Stromal cell of bone marrow (primary cell): ENCODE measurements at places on chromosomes 1 and 21.

- no peak for DNase-seq
These were observed 102.7 kb upstream of the NGF start for GRCh38 chr1:115440733-115441132.

DNA sequence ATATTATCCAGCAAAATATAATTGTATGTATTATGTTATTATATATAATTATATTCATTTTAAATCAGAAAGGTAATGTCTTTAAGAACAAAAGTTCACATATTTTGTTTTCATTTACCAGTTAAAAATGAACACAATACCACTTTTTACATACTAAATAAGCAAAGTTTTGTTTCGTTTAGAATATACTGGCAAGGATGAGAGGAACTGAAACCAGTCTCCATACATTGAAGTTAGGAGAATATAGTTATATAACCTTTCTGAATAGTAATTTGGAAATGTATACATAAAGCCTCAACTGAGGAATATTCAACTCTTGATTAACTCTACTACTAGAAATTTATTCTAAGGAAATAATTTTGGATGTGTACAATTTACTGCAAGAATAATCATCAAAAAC is 110.5 kb downstream of the ZNF644 start:
- DNase-seq: no peak

- DNase-seq: no peak
These were observed 31.1 kb upstream of the MACF1 start for GRCh38 chr1:39173119-39173994.

DNA sequence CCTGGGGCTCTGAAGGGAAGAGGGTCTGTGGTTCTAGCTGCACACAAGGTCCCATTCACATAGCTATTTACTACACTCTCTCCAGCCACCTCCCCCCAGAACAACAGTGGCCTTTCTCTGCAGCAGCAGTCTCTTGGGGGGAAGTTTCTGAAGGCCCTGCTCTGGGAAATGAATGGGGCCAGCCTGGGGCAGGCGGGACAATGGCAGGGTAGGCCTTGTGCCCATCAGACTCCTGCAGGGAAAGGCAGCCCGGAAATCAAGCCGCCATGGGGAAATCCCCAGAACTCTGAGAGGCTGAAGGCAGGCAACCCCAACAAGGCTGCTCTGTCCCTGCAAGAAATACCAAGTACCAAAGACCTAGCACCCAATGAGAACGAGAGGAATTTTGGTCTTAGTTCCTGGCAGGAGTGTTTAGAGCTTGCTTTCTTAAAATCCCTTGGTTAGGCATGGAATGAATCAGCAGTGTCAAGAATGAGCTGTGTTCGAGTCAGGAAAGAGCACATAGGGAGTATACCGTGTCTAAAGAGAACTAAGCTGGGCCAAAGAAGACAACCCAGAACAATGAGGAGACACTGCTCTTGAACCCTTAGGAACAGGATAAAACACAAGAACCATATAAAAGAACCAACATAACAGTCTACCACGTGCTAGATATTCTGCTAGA is 11.3 kb downstream of the ARHGEF11 start:
- DNase-seq: peak; percentile 30

- no peak for DNase-seq
These were observed 31.8 kb upstream of the CSF3R start for GRCh38 chr1:36514501-36514900.

DNA sequence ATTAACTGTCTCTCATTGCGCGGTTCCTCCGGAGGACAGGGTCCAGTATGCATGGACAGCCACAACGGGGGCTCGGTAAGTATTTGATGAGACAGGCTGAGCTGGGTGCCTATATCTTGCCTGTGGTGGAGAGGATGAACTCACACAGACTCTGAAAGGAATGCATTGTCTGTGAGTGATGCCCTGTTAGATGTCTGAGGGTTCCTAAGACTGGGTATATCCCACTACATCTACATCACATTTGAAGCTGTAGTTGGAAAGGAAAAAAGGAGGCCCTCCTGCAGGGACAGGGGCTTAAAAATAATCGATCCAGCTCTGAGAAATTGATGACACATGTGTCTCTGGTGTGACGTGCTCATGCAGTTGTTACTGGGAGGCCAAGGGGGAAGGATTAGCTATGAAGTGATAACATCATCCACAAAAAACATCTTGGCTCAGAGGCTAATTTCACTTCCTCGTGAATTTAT is 1.9 kb downstream of the ADARB1 start:
- no peak for DNase-seq

DNA sequence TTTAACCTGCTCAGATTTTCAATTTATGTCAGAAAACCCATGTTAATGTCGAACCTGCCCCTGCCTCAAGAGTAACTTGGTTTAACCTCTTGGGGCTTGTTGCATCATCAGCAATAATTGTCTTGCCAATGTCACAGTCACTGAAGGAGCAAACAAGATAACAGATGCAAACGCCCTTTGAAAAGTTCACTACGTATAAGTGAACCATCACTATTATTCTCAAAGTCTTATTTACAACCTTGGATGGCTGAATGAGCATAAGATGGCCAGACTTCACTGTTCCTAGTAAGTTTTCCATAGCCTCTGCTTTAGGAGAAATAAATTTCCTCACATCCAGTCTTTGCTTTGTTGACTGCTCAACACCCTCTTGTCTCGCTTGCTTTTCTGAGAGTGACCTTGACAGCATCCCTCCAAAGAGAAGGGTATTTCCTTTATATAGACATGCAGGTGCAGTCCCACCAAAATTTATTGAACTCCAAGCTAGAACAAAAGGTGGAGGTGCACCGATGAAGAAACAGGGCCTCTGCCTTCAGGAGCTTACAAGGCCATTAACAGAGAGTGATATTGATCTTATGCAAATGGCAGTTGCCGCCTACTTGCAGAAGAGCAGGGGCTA is 749 bp upstream of the LRIG2 start:
- no peak for DNase-seq

DNA sequence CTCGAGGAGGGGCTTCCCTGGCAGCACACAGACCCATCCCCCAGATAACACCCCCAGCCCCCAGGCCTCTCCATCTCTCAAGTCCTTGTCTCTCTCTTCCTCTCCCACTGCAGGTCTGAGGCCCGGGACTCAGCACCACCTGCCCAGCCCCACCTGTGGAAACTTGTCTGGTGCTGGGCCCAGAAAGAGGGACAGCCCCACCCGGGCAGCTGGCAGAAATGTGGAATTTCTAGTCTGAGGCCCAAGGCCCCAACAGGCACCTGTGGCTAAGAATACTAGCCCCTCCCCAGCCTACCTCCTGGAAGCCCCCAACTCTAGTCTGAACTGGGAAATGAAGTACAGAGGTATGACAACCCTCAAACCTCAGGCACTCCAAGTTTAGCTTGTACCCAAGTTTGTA is 15.4 kb downstream of the TTC39A start:
- no peak for DNase-seq

- DNase-seq: no peak
These were observed 43.6 kb upstream of the DPH5 start for GRCh38 chr1:101069158-101069557.

GRCh38 chr1:183571678-183572268 is 18.5 kb downstream of the NCF2 start:
- DNase-seq: peak; percentile 80

GRCh38 chr1:21216835-21217811 is 40.4 kb upstream of the EIF4G3 start:
- no peak for DNase-seq

GRCh38 chr21:41201385-41201784 is 33.4 kb downstream of the BACE2 start:
- no peak for DNase-seq

DNA sequence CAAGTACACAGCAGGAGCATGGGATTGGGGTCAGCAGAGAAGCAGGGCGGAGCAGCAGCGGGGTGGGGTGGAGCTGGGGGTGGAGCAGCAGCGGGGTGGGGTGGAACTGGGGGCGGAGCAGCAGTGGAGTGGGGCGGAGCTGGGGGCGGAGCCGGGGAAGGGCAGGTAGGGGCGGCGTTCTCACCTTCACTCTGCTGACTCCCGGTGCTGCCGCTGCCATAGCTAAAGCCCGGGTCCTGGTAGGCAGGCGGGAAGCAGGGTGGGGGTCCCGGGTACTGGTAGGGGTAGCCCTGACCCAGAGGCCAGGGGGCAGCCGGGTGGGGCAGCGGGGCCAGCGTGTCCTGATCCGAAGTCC is 6.7 kb downstream of the TAS1R3 start:
- no peak for DNase-seq

- no peak for DNase-seq
These were observed 12.1 kb upstream of the CDK11B start for GRCh38 chr1:1670866-1671265.

GRCh38 chr1:51247022-51247421 is 10.9 kb downstream of the RNF11 start:
- no peak for DNase-seq

GRCh38 chr1:209391792-209392191 is 191.7 kb upstream of the CAMK1G start:
- DNase-seq: no peak

DNA sequence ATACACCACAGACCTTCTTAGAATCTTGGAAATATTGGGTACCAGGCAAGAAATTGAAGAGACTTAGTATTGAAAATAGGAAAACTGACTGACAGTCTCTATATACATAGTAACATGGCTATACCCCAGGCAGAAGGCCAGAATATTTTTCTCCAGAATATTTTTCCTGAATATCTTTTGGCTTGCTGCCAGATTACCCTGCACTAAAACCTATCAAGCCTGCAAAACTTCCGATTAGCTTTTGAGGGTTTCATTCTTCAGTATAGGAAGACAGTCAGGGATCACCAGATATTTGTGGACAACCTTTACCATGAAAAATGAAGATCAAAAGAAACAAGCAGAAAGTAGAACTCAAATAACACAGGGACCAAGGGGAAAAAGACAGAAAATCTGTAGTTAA is 187.9 kb downstream of the LRRC7 start:
- DNase-seq: no peak

GRCh38 chr1:162951553-162952315 is 90.8 kb upstream of the CCDC190 start:
- no peak for DNase-seq

GRCh38 chr1:25825605-25826004 is 5.9 kb downstream of the MTFR1L start:
- DNase-seq: no peak

- peak; percentile 79 for DNase-seq
These were observed 345.5 kb downstream of the SMYD3 start for GRCh38 chr1:246161626-246162025.

GRCh38 chr1:6775261-6776043 is 9.8 kb upstream of the CAMTA1 start:
- no peak for DNase-seq

GRCh38 chr1:213138391-213138790 is 87.3 kb downstream of the RPS6KC1 start:
- DNase-seq: no peak

- no peak for DNase-seq
These were observed 2.1 kb downstream of the DISP3 start for GRCh38 chr1:11481019-11481418.

- no peak for DNase-seq
These were observed 6.3 kb upstream of the GPR25 start for GRCh38 chr1:200866521-200866920.
